ENCODE measurements at places on chromosomes 2 and 18. TPM values are rescaled to one million over a fixed set of nuclear protein-coding genes. Genes with fewer than 3 reads are reported as not detected.

IHH gene
- not detected for total RNA-seq

UGT1A8 gene
- total RNA-seq = 0.12 TPM

MBD1 gene
- 81.4 TPM for total RNA-seq

ECEL1 gene
- total RNA-seq = not detected

EHD3 gene
- total RNA-seq = 22.1 TPM

UGT1A1 gene
- total RNA-seq = not detected

FKBP1B gene
- total RNA-seq = 10.9 TPM

IL36G gene
- not detected for total RNA-seq

C2orf78 gene
- total RNA-seq = not detected

DLGAP1 gene
- 0.12 TPM for total RNA-seq

RGPD6 gene
- total RNA-seq = 51.2 TPM

ERMN gene
- total RNA-seq = not detected

IGFBP5 gene
- 731 TPM for total RNA-seq

IL1R2 gene
- total RNA-seq = not detected

AQP4 gene
- total RNA-seq = not detected

RPL37A gene
- 624 TPM for total RNA-seq

POLR1B gene
- total RNA-seq = 16.7 TPM

TRMT61B gene
- 13.6 TPM for total RNA-seq

CXCR2 gene
- total RNA-seq = not detected

SLC9A4 gene
- total RNA-seq = not detected

CCDC102B gene
- total RNA-seq = 13.4 TPM

IGFBP2 gene
- total RNA-seq = 136 TPM

HRH4 gene
- 0.12 TPM for total RNA-seq

MCM6 gene
- total RNA-seq = 22.6 TPM

CABYR gene
- total RNA-seq = 7.2 TPM

PPIL3 gene
- total RNA-seq = 26.8 TPM

GALM gene
- total RNA-seq = 21.2 TPM

TEKT4 gene
- not detected for total RNA-seq

LGALSL gene
- total RNA-seq = 3.1 TPM

SALL3 gene
- not detected for total RNA-seq

GKN1 gene
- not detected for total RNA-seq

GALNT3 gene
- 0.87 TPM for total RNA-seq

FLACC1 gene
- 1.4 TPM for total RNA-seq

TTC32 gene
- 12.4 TPM for total RNA-seq

CTNNA2 gene
- total RNA-seq = not detected

POTEI gene
- not detected for total RNA-seq

SLC19A3 gene
- total RNA-seq = under 0.01 TPM

CXCR4 gene
- total RNA-seq = 0.11 TPM
